Thoracic aorta (tissue), 2 donors: ENCODE measurements at places on chromosomes 11 and 22.

- DNase-seq, result no peak
Measured at GRCh38 chr11:10934293-10934860, 76.5 kb upstream of the ZBED5 start.

DNA sequence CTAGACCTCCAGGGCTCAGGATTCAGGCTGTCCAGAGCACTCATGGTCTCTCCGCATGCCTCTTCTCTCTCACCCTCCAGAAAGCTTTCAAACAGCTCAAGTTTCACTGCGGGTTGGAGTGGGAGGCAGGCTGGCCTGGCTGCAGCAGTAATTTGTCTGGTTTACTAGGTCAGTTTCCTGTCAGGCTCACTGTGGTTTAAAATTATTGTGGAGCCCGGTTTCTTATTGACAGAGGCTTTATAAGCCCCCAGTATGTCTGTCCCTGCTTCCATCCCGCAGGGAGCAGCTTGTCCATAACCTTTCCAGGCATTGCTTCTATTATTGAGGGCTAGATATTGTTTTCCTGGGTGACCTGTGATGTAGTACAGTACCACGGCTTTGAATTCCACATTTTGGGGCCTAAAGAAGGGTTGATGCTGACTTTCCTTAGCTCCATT lies 235.3 kb upstream of the SORL1-AS1 start:
- no peak for DNase-seq

- no peak for DNase-seq
Measured at GRCh38 chr11:65965986-65966762, 4.6 kb downstream of the SART1 start.

DNA sequence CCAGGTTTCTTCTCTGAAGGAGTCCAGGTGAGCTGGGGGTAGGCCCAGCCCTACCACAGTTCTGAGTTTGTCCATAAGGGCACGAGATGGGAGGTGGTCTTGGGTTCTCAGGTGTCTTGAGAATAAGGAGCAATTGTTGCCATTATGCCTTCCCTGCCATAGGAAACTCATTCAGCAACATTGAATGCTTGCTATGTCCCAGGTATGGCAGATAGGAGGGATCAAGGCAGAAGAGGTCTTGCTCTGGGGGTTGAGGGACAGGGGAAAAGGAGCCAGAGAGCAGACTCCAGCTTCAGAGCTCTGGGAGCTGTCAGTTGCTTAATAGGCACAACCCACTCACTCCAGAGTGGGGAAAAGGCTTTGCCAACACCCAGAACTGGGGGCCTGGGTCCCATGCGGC lies 4.3 kb downstream of the SELENOM start:
- no peak for DNase-seq

GRCh38 chr11:47104261-47104950 lies 72.3 kb downstream of the ARFGAP2 start:
- DNase-seq, result no peak

GRCh38 chr11:46267930-46268329 lies 9.5 kb upstream of the CREB3L1 start:
- DNase-seq, result no peak

GRCh38 chr11:75344761-75345454 lies 6.6 kb downstream of the ARRB1 start:
- DNase-seq, result no peak

- no peak for DNase-seq
Measured at GRCh38 chr11:109350091-109350490, 71.9 kb upstream of the C11orf87 start.

- no peak for DNase-seq
Measured at GRCh38 chr11:67375320-67376055, 2.1 kb upstream of the CLCF1 start.
